Upper lobe of left lung (tissue), 6 donors: ENCODE measurements at places on chromosomes 11 and 22. TPM values are rescaled to one million over a fixed set of nuclear protein-coding genes. Genes with fewer than 3 reads are reported as not detected.
A peak's percentile ranks its signal among the peaks of the same experiment; 100 is the strongest.

DNA sequence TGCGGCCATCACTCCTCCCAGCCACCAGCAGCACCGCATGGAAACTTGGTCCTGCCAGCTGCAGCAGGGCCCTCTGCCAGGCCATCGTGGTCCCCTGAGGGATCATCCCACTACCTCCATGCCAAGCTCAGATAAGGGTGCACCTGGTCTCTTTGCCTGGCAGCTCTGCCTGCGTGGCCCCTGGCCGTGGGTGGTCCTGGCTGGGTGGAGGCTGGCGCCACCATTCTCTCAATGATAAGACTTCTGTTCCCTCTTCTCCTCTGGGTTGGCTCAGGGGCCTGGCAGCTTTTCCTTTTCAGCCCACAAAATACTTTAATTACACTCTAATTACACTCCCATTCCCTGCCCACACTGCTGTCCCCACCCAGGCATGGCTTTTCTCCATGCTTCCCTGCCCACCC lies 26.8 kb upstream of the TSKU start:
- H3K4me1 ChIP-seq, result peaks cover 13% of the 10 kb centered on the region
- no peak overlapping the region for H3K4me3 ChIP-seq
- no peaks in the 10 kb centered on the region for H3K27me3 ChIP-seq
- no peak overlapping the region for H3K27ac ChIP-seq
- DNase-seq, result peak; percentile 61
- H3K36me3 ChIP-seq, result no peaks in the 10 kb centered on the region

Gene OR5P2
- 3.2 TPM for total RNA-seq

DNA sequence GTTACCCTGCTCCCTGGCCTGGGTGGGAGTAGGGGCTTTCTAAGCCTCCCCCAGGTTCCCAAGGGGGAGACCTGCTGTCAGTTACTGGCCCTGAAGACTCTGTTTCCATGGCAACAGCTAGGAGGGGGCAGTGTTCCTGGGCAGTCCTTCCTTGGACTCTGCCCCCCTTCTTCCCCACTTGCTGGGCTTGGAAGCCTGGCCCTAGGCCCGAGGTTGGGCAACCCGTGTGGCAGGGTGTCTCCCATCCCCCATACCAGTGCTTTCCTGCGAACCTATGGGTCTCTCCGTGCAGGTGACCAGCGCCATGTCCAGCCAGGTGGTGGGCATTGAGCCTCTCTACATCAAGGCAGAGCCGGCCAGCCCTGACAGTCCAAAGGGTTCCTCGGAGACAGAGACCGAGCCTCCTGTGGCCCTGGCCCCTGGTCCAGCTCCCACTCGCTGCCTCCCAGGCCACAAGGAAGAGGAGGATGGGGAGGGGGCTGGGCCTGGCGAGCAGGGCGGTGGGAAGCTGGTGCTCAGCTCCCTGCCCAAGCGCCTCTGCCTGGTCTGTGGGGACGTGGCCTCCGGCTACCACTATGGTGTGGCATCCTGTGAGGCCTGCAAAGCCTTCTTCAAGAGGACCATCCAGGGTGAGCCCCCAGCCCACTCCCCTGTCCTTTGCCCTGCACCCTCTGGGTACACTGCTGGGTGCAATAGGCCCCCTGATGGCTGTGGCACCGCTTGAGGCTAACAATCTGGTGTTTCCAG lies 1.7 kb downstream of the ESRRA start:
- H3K4me1 ChIP-seq, result peaks cover 28% of the 10 kb centered on the region
- no peak overlapping the region for H3K4me3 ChIP-seq
- peak; percentile 75 for DNase-seq
- no peaks in the 10 kb centered on the region for H3K27me3 ChIP-seq
- H3K27ac ChIP-seq, result peak overlapping the region; percentile 88

DNA sequence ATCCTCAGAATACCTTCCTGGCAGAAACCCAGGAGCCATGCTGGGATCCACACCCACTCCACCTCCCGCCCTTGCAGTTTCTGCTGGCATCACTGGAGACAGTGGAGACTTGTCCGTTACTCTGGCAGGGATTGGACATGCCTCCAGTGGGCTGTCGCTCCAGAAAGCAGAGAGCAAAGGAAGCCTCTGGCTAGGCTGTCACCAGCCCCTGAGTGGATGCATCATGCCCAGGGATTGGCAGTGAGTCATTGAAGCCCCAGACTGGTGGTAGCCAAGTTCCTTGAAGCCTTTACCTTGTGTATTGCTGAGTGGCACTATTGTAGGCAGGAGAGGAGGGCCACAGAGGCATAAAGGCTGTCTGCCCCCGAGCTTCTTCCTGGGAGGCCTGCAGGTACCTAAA lies 34.8 kb upstream of the E2F8 start:
- no peak overlapping the region for H3K27ac ChIP-seq
- no peaks in the 10 kb centered on the region for H3K4me1 ChIP-seq
- no peaks in the 10 kb centered on the region for H3K27me3 ChIP-seq
- H3K4me3 ChIP-seq, result no peak overlapping the region

- peaks cover 22% of the 10 kb centered on the region for H3K4me1 ChIP-seq
- no peaks in the 10 kb centered on the region for H3K27me3 ChIP-seq
- peak; percentile 28 for DNase-seq
- H3K36me3 ChIP-seq, result no peaks in the 10 kb centered on the region
Observed at GRCh38 chr11:76234021-76234415, 27.7 kb upstream of the WNT11 start.

DNA sequence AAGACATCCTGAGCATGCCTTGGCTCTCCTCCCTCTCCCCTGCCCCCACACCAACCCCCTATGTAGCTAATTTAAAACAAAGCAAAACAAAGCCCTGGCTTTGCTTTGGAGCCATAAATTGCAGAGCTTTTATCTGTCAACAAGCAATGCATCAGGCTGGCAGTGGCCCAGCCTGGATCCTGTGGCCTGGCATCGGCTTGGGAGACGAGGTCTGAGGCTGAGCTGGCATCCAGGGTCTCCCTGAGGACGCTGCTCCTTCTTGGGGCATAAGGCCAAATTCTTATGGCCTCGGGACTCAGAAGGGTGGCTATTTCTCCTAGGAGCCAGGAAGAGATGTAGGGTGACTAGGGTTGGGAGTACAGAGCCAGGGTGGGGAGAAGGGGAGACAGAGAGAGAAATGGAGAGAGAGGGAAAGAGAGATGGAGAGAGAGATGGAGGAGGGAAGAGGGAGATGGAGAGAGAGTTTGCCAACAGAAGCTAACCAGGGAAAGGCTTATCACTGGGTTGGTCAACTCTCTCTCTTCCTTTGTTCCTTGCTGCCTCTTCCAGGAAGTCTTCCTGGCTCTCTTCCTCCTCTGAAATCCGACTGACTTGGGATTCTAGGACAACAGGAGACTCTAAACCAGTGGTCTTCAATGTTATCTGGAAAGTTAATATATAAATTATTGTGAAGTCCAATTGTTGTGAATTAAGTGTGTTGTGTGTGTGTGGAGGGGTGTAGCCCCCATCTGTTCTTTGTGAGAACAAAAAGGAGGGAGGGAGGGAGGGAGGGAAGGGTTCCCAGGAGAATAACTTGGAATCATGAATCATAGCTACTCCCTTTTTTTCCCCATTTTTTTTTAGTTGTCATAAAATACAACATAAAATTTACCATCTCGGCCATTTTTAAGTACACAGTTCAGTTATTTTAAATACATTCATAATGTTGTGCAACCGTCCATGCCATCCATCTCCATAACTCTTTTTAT lies 29.1 kb downstream of the TSPAN18 start:
- peak overlapping the region; percentile 19 for H3K27ac ChIP-seq
- no peak overlapping the region for H3K4me3 ChIP-seq
- no peak for DNase-seq
- H3K4me1 ChIP-seq, result peaks cover 4% of the 10 kb centered on the region
- no peaks in the 10 kb centered on the region for H3K36me3 ChIP-seq
